A549 treated with RU486 at 1 μM for 4 hours (cell line): ENCODE measurements at places on chromosomes 6 and 20. TPM values are rescaled to one million over a fixed set of nuclear protein-coding genes. Genes with fewer than 3 reads are reported as not detected.

Gene WFDC12
- total RNA-seq: not detected in 5 replicates

Gene TRDN
- not detected in 5 replicates for total RNA-seq

Gene EIF6
- 343 to 441 TPM (median 381 TPM) in 5 replicates for total RNA-seq

Gene FOXF2
- total RNA-seq: 18.5 to 28.8 TPM (median 27.8 TPM) in 5 replicates
